Right cardiac atrium (tissue), 5 donors: ENCODE measurements at places on chromosomes 6 and 20. TPM values are rescaled to one million over a fixed set of nuclear protein-coding genes. Genes with fewer than 3 reads are reported as not detected.

VSX1 gene
- 0.27 TPM for polyA plus RNA-seq

TGM2 gene
- 447 TPM for polyA plus RNA-seq

DNA sequence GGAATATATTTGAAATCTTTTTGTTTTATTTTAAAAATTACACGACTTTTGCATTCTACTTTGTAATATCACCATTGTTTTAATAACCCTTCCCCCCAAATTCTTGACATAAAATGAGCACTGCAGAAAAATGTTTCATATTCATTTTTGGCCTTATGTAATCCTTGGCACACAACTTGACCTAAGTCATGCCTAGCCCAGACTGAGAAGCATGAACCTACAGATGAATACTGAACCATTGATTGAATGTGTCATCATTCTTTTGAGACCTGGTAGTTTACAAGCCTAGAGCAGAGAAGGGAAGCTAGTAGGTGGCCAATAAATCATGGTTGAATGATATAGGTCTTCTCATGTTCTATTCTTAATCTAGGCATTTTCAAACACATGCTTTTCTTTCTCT lies 89.4 kb upstream of the EDN1 start:
- DNase-seq: no peak

- no peak for DNase-seq
Observed at GRCh38 chr6:111662072-111662793, 56.6 kb upstream of the TRAF3IP2 start.

LY6G6D gene
- polyA plus RNA-seq: not detected

C6orf58 gene
- not detected for polyA plus RNA-seq
